ENCODE measurements at places on chromosomes 1 and 21. TPM values are rescaled to one million over a fixed set of nuclear protein-coding genes. Genes with fewer than 3 reads are reported as not detected.

- no peaks in the 10 kb centered on the region for H3K4me1 ChIP-seq
- no peak overlapping the region for H3K27ac ChIP-seq
- H3K27me3 ChIP-seq, result no peaks in the 10 kb centered on the region
- no peaks in the 10 kb centered on the region for H3K36me3 ChIP-seq
Measured at GRCh38 chr21:35324372-35325220, 275.5 kb upstream of the RUNX1 start.

- H3K27ac ChIP-seq, result no peak overlapping the region
- no peaks in the 10 kb centered on the region for H3K36me3 ChIP-seq
- H3K4me1 ChIP-seq, result no peaks in the 10 kb centered on the region
- peak; percentile 91 for DNase-seq
Measured at GRCh38 chr1:206933333-206933945, 11.7 kb upstream of the FCMR start.

DNA sequence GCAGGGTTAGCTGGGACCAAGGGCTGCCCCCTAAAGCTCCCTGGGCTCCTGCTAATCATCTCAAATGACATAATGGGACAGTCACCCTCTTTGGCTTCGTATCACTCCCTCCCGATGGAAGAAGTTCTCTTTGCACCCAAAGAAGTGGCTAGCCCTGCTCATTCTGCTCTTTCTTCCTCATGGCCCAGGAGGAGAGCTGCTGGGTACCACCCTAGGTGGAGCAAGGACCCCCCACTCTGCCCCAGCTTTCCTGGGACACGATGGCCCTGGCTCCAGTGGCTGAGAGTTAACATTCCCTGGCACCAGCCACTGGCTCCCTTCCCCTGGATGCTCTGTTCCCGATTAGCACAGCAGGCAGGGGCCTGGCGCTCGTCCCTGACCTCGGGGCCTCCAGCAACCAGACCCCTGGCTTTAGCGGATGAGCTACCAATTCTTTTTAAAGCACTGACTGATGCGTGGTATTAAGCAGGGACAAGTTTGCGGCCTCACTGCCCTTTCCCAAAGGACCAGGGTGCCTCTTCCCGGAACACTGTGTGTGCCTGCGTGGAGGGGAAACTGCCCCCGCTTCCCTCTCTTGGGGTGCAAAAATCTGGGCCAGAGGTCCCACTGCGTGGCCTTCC, 1.2 kb downstream of the MYOM3 start:
- H3K4me1 ChIP-seq, result peaks cover 4% of the 10 kb centered on the region
- no peak for DNase-seq
- no peaks in the 10 kb centered on the region for H3K36me3 ChIP-seq
- no peak overlapping the region for H3K4me3 ChIP-seq
- no peak overlapping the region for H3K27ac ChIP-seq

- H3K27me3 ChIP-seq, result no peaks in the 10 kb centered on the region
- DNase-seq, result no peak
- no peak overlapping the region for H3K27ac ChIP-seq
- no peaks in the 10 kb centered on the region for H3K4me1 ChIP-seq
- no peak overlapping the region for H3K4me3 ChIP-seq
Measured at GRCh38 chr1:168656485-168656884, 72.5 kb downstream of the DPT start.

DNA sequence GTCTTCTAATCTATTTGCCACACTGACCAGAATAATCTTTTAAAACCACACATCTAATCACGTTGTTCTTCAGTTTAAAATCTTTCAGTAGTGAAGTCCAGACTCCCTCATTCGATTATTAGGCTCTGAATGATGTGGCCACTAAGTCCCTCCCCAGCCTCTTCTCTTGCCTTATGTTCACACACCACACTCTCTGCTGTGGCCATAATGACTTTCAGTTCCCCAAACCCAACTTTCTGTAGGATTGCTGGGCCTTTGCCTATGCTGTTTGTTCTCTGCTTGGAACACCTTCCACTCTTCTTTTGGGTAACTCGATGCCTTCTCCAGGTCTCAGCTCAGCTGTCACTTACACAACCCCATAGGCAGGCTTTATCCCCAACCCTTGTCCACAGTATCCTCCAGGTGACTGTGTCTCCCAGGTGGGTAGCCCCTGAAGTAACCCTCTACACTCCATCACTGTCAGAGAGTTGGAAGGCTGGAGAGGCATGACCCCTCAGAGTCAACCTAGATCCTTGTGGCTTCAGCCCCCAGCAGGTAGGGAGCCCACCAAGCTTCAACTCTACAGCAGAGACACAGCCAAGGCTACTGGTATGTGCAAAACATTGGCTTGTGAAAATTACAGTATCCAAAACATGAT, 8.4 kb upstream of the SLC37A1 start:
- no peaks in the 10 kb centered on the region for H3K4me1 ChIP-seq
- no peak overlapping the region for H3K27ac ChIP-seq
- H3K27me3 ChIP-seq, result peaks cover 6% of the 10 kb centered on the region
- H3K36me3 ChIP-seq, result no peaks in the 10 kb centered on the region
- H3K4me3 ChIP-seq, result no peak overlapping the region
- no peak for DNase-seq

- H3K4me1 ChIP-seq, result no peaks in the 10 kb centered on the region
- no peaks in the 10 kb centered on the region for H3K36me3 ChIP-seq
- no peaks in the 10 kb centered on the region for H3K27me3 ChIP-seq
- DNase-seq, result no peak
Measured at GRCh38 chr1:154141240-154141639, 13.6 kb downstream of the NUP210L start.

GRCh38 chr1:36128126-36128904, 3.3 kb upstream of the COL8A2 start:
- H3K36me3 ChIP-seq, result no peaks in the 10 kb centered on the region
- no peak overlapping the region for H3K4me3 ChIP-seq
- H3K4me1 ChIP-seq, result no peaks in the 10 kb centered on the region

- peak overlapping the region; percentile 57 for H3K27ac ChIP-seq
- no peaks in the 10 kb centered on the region for H3K4me1 ChIP-seq
- H3K36me3 ChIP-seq, result no peaks in the 10 kb centered on the region
- H3K27me3 ChIP-seq, result no peaks in the 10 kb centered on the region
Measured at GRCh38 chr1:27655151-27655937, 16.6 kb downstream of the IFI6 start.

GRCh38 chr1:157856538-157856937, 14.9 kb upstream of the CD5L start:
- no peak for DNase-seq
- no peak overlapping the region for H3K4me3 ChIP-seq
- H3K27ac ChIP-seq, result no peak overlapping the region
- no peaks in the 10 kb centered on the region for H3K36me3 ChIP-seq
- H3K27me3 ChIP-seq, result no peaks in the 10 kb centered on the region

DNA sequence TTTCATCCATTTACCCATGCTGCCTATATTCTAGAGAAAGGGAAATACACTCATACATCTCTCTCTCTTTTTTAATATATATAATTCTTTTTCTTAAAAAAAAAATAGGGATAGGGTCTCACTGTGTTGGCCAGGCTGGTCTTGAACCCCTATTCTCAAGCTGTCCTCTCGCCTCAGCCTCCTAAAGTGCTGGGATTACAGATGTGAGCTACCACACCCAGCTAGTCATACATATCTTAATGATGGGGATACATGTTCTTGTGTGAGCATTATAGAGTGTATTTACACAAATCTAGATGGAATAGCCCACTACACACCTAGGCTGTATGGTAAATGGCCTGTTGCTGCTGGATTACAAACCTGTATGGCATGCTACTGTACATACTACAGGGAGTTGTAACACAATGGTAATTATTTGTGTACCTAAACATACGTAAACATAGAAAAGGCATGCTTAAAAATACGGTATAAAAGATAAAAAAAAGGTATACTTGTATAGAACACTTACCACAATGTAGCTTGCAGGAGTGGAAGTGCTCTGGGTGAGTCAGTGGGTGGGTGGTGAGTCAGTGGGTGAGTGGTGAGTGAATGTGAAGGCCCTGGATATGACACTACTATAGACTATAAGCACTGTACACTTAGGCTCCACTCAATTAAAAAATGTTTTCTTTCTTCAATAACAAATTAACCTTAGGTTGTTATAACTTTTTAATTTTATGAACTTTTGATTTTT, 72.9 kb downstream of the IVNS1ABP start:
- no peaks in the 10 kb centered on the region for H3K4me1 ChIP-seq
- H3K27me3 ChIP-seq, result no peaks in the 10 kb centered on the region
- no peaks in the 10 kb centered on the region for H3K36me3 ChIP-seq
- no peak overlapping the region for H3K4me3 ChIP-seq
- no peak overlapping the region for H3K27ac ChIP-seq

- no peak for DNase-seq
- no peak overlapping the region for H3K27ac ChIP-seq
- H3K4me3 ChIP-seq, result no peak overlapping the region
- no peaks in the 10 kb centered on the region for H3K4me1 ChIP-seq
- H3K36me3 ChIP-seq, result no peaks in the 10 kb centered on the region
Measured at GRCh38 chr1:100628631-100629081, 90.7 kb downstream of the GPR88 start.

GRCh38 chr1:175146529-175147213, 45.9 kb downstream of the KIAA0040 start:
- no peaks in the 10 kb centered on the region for H3K36me3 ChIP-seq
- peaks cover 22% of the 10 kb centered on the region for H3K27me3 ChIP-seq
- no peak overlapping the region for H3K27ac ChIP-seq
- peak; percentile 96 for DNase-seq
- no peak overlapping the region for H3K4me3 ChIP-seq

DNA sequence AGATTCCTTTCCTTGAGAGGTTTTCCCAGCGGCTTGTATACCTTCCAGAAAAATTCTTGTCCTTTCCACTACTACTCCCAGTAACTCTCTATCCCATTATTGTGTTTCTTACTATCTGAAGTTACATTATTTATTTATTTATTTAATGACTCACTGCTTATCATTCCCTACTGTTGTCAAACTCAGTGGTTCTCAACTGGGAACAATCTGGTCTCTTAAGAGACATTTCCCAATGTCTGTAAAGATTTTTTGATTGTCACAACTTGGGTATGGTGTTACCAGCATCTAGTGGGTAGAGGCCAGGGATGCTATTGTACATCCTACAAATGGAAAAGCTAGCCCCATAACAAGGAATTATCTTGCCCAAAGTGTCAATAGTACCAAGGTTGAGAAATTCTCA, 771.5 kb upstream of the ADGRL2 start:
- H3K36me3 ChIP-seq, result no peaks in the 10 kb centered on the region
- no peaks in the 10 kb centered on the region for H3K4me1 ChIP-seq
- no peak for DNase-seq
- H3K27me3 ChIP-seq, result no peaks in the 10 kb centered on the region
- no peak overlapping the region for H3K4me3 ChIP-seq
- no peak overlapping the region for H3K27ac ChIP-seq

GRCh38 chr1:197814306-197814705, 39.0 kb upstream of the DENND1B start:
- DNase-seq, result no peak
- no peaks in the 10 kb centered on the region for H3K4me1 ChIP-seq
- H3K4me3 ChIP-seq, result no peak overlapping the region
- H3K36me3 ChIP-seq, result no peaks in the 10 kb centered on the region
- H3K27ac ChIP-seq, result no peak overlapping the region
- H3K27me3 ChIP-seq, result no peaks in the 10 kb centered on the region

DNA sequence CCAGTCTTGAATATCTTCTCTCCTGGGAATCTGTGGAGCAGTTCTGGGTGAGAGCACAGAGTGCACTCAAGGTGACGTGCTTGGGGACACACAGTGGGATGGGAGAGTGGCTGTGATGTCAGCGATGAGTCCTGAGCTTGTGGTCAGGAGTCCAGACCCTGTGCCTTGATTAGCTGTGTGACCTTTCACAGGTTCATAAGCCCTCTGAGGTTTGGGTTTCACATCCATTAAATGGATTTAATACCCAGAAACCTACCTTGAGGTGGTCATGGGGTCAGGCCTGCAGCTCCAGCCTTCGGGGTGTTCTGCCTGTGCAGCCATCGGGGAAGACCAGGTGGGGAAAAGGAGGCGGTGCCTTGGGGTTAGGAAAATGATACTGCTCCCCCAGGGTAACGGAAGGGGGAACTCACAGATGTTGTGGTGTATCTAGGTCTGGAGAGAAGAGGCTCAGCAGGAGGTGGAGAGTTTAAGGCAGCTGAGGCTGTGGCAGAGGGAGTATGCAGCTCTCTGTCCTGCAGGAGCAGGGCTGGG, 38.5 kb upstream of the ETV3 start:
- DNase-seq, result no peak
- no peaks in the 10 kb centered on the region for H3K36me3 ChIP-seq
- H3K27me3 ChIP-seq, result no peaks in the 10 kb centered on the region
- H3K4me3 ChIP-seq, result no peak overlapping the region
- H3K27ac ChIP-seq, result no peak overlapping the region

GRCh38 chr1:16131636-16132324, 24.1 kb downstream of the EPHA2 start:
- H3K4me3 ChIP-seq, result no peak overlapping the region
- H3K4me1 ChIP-seq, result no peaks in the 10 kb centered on the region
- peaks cover 90% of the 10 kb centered on the region for H3K36me3 ChIP-seq
- no peak overlapping the region for H3K27ac ChIP-seq
- no peak for DNase-seq

DNA sequence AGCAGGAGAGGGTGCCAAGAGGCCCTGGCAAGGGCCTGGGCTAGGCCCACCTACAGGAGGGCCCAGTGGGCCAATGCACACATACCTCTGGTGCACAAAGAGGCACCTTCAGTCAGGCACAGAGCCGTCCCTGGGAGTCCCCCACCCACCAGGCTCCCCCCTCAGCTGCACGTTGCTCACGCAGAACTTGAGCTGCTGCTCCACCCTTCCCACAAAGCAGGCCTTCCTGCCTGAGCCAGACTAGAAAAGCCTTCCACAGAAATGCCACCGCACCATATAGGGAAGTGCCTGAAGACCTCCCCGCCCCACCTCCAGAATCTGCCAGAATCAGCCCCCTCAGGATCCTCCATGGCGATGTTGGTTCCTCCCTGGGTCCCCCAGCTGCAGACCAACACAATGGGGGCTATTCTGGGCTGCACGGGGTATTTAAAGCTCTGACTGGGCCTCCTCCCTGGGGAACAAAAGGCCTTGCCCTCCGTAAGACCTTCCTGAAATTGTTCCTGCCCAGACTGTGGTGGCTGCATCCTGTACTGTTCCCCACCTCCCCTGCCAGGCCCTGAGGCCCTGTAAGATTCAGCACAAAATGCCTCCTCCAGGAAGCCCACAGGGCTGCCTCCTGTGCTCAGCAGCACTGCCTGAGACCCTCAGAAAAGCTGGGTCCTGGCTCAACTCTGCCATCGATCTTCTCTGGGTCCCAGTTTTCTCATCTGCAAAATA, 27.2 kb downstream of the HSPG2 start:
- DNase-seq, result no peak
- H3K27ac ChIP-seq, result peak overlapping the region; percentile 84
- no peaks in the 10 kb centered on the region for H3K27me3 ChIP-seq
- no peak overlapping the region for H3K4me3 ChIP-seq
- H3K4me1 ChIP-seq, result peaks cover 22% of the 10 kb centered on the region
- peaks cover 15% of the 10 kb centered on the region for H3K36me3 ChIP-seq

- no peak for DNase-seq
- peaks cover under 1% of the 10 kb centered on the region for H3K36me3 ChIP-seq
- H3K4me3 ChIP-seq, result no peak overlapping the region
- H3K27ac ChIP-seq, result no peak overlapping the region
Measured at GRCh38 chr1:204475656-204476432, 18.8 kb downstream of the PIK3C2B start.

- no peak overlapping the region for H3K27ac ChIP-seq
- no peaks in the 10 kb centered on the region for H3K27me3 ChIP-seq
- H3K36me3 ChIP-seq, result no peaks in the 10 kb centered on the region
- DNase-seq, result no peak
- no peak overlapping the region for H3K4me3 ChIP-seq
- no peaks in the 10 kb centered on the region for H3K4me1 ChIP-seq
Measured at GRCh38 chr1:223102797-223103533, 40.1 kb downstream of the TLR5 start.

Gene GPR3
- 2.1 TPM for total RNA-seq

Gene CCDC30
- total RNA-seq, result 3.9 TPM

Gene FMOD
- total RNA-seq, result 2.9 TPM

Gene IVNS1ABP
- 119 TPM for total RNA-seq

Gene IL19
- total RNA-seq, result not detected

Gene CAMK1G
- total RNA-seq, result 1.5 TPM

Gene CLCA1
- total RNA-seq, result 0.36 TPM

Gene HES2
- not detected for total RNA-seq

Gene AZIN2
- total RNA-seq, result 4.3 TPM
